ENCODE measurements at places on chromosomes 6 and 20.

DNA sequence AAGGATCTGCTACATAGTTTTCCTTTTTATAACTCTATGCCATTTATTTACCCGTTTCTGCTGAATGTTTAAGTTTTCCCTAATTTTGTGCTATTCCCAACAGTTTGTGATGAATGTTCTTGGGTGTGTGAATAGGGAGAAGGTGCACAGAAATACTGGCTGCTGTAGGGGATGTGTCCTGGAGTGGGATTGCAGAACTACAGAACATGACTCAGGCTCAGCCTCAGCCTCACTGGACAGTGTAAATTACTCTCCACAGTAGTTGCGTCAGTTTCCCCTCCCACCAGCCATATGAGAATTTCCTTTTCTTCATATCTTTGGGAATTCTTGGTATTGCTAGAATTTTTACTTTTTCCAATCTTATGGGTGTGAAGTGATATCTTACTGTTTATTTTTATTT is 57.0 kb downstream of the SLX4IP start:
- DNase-seq = peak; percentile 54

DNA sequence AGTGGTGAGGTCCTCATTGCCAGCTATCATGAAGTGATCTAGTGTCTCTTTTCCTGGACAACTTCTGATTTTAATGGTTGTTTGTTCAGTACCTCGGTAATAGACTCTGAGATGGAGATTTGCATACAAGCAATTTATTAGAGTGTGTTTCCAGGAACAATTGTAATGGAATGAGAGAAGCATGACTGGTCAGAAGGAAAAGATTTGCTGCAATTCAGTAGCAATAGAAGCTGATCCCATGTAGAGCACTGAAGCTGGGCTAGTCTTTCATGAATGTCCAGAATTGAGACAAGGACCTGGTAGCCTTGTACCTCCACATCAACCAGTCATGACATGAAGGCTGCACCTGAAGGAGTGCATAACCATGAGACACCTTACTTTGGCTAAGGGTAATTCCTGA is 526.5 kb downstream of the NKAIN2 start:
- DNase-seq = no peak

GRCh38 chr20:49287555-49288249 is 9.8 kb upstream of the ZNFX1 start:
- DNase-seq = no peak

DNA sequence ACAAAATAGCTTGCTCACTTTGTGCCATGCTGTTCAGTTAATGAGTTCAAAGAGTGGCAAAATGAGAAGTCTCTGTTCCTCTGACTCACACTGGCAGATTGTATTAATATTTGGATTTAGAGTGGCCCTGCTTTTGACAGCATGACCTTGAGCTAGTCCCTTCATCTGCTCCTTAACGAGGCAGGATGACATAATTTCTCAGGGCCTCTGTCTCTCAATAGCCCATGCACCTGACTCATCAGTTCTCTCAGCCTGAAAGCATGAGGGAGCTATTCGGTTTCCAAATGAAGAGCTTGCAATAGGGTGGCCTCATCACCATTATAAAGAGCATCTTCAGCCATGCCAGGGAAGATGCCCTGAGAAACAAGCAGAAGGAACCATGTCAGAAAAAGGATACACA is 38.2 kb downstream of the CAP2 start:
- DNase-seq = no peak

GRCh38 chr20:58072695-58073671 is 155.5 kb downstream of the ANKRD60 start:
- DNase-seq = no peak

GRCh38 chr6:124670801-124671200 is 291.4 kb upstream of the RNF217 start:
- no peak for DNase-seq

GRCh38 chr6:105739764-105740163 is 336.9 kb upstream of the PREP start:
- no peak for DNase-seq

GRCh38 chr20:44772636-44773035 is 27.0 kb downstream of the KCNK15 start:
- DNase-seq = no peak

DNA sequence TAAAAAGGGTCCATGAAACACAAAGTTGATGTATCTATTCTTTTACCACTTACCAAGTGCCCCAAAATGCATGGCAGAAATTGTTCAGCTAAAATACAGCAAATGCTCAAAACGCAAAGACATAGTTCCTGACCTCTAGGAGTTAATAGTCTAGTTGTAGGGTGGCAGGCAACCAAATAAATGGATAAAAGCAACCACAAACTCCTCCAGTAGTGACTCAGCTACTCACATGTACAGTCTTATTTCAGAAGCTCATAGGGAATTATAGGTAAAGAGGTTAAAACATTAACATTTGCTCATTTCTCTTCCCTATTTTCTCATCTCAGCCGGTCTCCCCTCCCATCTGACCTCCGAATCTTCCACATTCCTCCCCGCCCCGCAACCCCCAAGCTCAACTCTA is 143.9 kb upstream of the INSM1 start:
- DNase-seq = no peak

- no peak for DNase-seq
Measured at GRCh38 chr6:141056945-141057625, 1075.6 kb upstream of the GJE1 start.

GRCh38 chr6:43240950-43241349 is 2.3 kb upstream of the TTBK1 start:
- no peak for DNase-seq

- DNase-seq = no peak
Measured at GRCh38 chr6:144013486-144013909, 5.4 kb upstream of the PLAGL1 start.

GRCh38 chr6:28802417-28803336 is 121.1 kb downstream of the TRIM27 start:
- DNase-seq = no peak

GRCh38 chr6:161636882-161637430 is 363.1 kb upstream of the AGPAT4 start:
- DNase-seq = no peak

- no peak for DNase-seq
Measured at GRCh38 chr6:136550045-136550329, 235 bp downstream of the MAP7 start.

DNA sequence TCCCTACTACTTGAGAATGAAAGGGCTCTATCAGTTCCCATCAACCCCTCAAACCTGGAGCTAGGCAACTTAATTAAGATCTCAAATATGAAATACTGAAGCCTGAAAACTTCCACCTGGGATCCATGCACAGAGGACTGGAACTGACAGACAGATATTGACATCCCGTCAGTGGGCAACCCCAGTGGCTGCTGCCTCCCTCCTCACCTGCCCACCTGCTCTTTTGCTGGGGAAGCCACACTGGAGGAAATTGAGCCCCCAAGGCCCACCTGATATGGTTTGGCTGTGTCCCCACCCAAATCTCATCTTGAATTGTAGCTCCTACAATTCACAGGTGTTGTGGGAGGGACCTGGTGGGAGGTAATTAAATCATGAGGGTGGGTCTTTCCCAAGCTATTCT is 192.8 kb downstream of the LRFN2 start:
- DNase-seq = no peak

- DNase-seq = no peak
Measured at GRCh38 chr6:162306616-162307015, 420.9 kb downstream of the PRKN start.

DNA sequence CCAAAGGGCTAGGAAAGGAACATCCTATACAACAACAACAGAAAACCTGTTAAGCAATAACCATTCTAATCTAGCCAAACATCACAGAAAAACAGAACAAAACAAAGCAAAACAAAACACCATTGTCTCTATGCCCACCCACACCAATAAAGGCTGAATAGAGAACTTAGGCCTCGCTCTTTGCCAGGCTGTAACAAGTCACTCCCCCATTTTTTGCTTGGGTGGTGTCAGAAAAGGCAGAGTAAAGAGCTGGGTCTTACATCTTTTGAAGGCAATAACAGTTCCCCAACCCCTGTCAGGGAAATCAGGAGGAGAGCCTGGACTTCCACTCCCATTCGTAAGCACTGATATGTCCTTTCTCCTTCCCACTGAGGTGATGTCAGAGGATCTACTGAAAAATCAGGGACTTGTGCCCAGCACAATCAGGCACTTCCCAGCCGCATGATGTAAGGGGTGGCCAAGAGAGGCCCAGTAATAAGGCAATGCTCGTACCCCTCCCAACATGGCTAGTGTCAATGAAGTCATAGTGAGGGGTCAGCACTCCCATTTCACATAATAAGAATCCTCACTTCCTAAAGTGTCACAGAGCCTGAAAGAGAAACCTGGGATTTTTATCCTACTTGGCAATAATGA is 31.0 kb downstream of the THEMIS start:
- DNase-seq = no peak

- no peak for DNase-seq
Measured at GRCh38 chr6:17902974-17903373, 84.5 kb downstream of the KIF13A start.

- DNase-seq = no peak
Measured at GRCh38 chr6:6256886-6257285, 63.6 kb downstream of the F13A1 start.

Data from GF-D8 (cell line).